ENCODE measurements at places on chromosomes 7 and 10.

GRCh38 chr7:2527505-2528467 lies 8.2 kb downstream of the LFNG start:
- DNase-seq = peak; percentile 74

GRCh38 chr10:112914288-112914952 lies 35.6 kb upstream of the TCF7L2 start:
- no peak for DNase-seq

DNA sequence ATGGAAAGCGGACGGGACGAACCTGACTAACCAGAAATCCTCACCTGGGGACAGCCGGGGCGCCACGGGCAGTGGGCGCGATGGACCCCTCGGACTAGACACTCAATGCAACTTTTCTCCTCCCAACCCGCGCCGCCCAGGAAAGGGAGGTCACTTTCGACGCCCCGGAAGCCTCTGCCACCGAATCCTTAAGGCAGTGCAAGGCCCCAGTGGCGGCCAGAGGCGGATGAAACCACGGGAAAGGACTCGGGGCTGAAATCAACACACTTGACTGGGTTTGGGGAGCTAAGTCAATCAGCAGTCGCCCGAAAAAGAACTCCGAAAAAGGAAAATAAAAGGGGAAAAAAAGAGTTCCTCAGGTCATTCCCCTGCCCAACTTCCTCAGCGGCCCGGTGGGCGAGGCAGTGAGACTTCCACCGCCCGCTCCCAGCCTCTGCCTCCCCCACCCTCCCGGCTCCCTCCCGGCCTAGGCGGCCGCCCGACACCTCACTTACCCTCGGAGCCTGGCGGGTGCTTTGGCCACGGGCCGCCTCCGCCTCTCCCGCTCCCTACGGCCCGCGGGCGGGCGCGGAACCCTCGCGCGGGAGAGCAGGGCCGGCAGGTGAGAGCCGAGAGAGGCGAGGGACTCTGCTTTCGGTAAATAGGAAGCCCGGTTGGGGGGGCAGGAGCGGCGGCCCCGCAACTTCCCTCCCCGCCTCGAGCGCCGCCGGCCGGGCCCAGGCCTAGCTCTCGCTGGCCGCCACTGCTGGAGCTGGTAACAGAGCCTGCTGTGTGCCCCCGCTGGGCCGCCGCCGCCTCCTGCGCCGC lies 518 bp downstream of the WAPL start:
- peak; percentile 46 for DNase-seq

DNA sequence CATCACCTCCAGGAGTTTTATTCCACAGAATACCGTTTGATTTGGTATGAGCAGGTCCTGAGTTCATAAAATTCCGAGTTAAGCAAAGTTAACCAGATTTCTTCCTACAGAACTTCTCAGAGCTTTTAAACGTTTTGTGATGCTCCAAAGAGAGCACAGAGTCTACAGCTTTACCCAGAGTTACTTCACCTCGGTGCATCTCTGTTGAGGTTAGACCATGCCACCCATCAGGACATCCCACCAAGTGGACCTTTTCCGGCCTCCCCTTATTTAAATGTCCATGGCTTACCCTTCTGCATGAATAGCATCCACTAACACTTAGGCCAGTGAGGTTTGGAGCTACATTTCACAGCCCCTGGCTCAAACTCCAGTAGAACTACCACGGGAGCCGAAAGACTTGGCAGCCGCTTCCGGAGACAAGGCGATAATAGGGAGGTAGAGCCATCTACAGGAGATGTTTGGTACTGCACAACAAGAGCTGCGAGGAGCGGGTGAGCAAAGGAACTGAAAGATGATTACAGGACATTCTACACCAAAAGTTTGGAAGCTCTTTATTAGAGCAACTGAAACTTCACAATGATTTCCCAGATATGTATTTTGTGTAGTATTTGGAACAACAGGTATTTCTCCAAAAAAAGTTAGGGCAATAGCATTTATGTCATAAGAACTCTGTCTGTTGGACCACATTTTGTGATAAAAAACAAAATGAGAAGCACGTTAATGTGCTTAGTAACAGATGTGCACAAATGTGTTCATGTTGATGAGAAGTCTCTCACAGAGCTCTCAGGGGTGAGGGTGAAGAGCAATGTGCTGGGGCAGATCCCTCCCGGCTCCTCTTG lies 174.7 kb downstream of the HERPUD2 start:
- peak; percentile 61 for DNase-seq

DNA sequence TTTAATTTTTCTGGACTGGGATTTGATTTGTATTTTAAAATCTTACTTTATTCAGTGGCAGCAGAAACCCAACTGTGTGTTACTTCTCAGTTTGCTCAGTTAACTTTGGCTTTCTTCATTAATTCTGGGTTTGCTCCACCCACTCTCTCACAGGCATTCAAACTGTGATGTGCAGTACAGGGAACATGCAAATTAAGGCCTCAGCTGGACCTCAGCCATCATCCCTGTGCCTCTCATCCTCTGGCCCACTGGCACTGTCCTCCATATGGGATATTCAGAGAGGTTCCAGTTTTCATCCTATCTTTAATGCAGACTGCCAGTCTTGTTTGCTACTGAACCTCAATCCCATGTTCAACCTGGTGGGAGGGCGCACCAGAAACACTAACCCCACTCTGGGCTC lies 743.4 kb upstream of the IGFBP3 start:
- no peak for DNase-seq

DNA sequence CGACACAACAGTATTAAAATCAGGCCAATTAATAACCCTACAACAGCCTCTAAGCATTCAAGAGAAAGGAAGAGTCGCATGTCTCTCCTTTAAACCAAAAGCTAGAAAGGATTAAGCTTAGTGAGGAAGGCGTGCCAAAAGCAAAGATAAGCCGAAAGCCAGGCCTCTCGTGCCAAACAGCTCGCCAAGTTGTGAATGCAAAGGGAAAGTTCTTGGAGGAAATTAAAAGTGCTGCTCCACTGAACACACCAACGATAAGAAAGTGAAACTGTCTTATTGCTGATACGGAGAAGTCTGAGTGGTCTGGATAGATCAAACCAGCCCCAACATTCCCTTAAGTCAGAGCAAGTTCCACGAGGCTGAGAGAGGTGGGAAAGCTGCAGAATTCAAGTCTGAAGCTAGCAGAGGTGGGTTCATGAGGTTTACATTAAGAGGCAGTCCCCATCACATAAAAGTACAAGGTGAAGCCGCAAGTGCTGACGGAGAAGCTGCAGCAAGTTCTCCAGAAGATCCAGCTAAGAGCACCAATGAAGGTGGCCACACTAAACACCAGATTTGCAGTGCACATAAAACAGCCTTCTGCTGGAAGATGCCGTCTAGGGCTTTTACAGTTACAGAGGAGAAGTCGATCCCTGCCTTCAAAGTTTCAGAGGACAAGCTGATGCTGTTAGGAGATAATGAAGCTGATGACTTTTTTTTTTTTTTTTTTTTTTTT lies 194.8 kb downstream of the MAD1L1 start:
- no peak for DNase-seq

DNA sequence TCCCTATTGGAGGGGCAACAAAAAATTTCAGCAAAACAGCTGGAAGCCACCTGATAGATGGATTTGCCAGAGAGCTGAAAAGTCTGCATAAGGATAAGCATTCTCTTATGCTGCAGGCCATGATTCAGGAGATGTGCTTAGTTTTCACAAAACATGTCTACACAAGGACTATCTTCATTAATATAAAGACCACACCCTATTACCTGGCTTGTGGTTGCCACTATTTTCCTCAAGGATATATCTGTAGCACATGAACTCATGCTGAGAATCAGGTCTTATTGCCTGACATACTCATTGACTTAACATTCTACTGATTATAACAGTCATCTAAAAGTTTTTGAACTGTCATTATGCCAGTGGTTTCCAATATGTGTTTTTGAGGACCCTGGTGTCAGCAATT lies 7.1 kb upstream of the COL17A1 start:
- DNase-seq = no peak

GRCh38 chr7:150479023-150479716 lies 28.7 kb downstream of the GIMAP8 start:
- no peak for DNase-seq

GRCh38 chr7:72098807-72099580 lies 313.1 kb downstream of the CALN1 start:
- DNase-seq = peak; percentile 13

- no peak for DNase-seq
Measured at GRCh38 chr10:51907361-51907760, 208.0 kb upstream of the CSTF2T start.

DNA sequence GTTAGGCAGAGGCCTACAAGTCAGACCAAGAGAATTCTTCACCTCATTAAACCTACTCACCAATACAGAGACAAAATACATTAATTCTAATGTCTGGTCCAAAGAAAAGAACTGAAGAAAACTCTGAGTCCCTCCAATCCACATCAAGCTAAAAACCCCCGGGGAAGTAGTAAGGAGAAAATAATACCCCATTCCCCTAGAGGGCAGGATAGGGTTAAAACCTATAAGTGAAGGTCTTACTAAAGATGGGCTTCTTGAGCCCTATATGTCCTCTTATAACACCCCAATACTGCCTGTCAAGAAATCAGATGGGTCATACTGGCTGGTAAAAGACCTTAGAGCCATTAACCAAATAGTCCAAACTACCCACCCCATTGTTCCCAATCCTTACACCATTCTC lies 141.3 kb upstream of the TMEM106B start:
- DNase-seq = no peak

GRCh38 chr10:71812016-71812912 lies 38.8 kb downstream of the PSAP start:
- peak; percentile 47 for DNase-seq

DNA sequence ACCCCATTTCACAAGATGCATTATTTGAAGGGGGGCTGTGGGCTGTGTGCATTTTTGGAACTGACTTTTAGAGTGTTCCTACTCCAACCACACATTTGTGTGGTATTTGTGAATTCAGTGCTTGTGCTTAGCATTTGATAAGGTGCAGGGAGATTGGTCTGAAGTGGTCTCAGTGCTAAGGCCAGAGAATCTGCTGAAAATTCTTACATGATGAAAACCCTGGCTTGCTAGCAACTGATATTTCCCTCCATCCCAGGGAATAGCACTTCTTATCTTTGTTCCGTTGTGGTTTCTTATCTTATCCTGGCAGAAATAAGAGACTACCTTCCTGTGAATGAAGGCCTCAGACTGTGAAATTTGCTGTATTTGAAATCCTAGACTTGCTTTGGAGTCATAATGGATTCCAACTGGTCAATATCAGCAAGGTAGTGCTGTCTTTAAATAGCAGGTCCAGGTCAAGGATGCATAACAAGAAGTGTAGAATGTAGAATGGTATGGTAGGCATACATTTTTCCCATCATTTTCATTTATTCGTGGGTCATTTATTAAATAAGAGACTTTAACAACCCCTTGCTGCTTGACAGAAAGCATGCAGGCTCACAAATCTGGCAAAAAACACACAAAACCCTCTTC lies 986.9 kb downstream of the REEP3 start:
- no peak for DNase-seq

- DNase-seq = no peak
Measured at GRCh38 chr7:101564778-101565211, 64.3 kb downstream of the MYL10 start.

- peak; percentile 97 for DNase-seq
Measured at GRCh38 chr10:77592946-77593636, 44.5 kb downstream of the KCNMA1 start.

DNA sequence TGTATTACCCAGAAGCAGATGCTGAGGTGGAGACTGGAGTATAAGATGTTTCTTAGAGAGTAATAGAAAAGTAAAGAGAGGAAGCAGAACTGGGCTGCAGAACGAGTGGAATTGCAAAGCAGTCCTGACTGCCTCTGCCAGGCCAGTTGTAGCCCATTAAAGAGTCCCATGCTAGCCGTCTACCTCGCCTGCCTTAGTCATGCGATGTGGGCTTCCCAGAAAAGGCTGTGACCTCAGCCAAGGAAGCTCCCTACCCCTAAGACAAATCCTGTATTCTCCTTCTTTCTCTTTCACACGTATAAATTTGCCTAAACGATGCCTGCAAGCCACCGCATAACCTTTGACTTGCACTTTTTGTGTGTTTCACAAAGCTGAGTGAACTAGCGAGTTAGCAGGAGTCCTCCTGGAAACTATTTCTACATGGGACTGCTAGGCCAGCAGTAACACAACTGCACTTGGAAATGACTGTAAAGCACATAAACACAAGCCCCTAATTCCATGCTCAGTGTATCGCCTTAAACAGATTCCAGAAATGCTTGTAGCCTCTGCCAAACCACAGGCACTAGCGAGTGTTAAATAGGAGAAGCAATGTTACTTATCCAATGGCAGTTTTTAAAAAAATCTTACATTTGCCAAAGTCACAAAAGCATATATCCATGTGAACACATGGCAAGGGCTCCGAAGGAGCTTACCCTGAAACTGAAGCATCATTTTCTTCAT lies 47.4 kb upstream of the GNAI1 start:
- no peak for DNase-seq

GRCh38 chr7:148172920-148173319 lies 417.6 kb upstream of the C7orf33 start:
- DNase-seq = no peak

DNA sequence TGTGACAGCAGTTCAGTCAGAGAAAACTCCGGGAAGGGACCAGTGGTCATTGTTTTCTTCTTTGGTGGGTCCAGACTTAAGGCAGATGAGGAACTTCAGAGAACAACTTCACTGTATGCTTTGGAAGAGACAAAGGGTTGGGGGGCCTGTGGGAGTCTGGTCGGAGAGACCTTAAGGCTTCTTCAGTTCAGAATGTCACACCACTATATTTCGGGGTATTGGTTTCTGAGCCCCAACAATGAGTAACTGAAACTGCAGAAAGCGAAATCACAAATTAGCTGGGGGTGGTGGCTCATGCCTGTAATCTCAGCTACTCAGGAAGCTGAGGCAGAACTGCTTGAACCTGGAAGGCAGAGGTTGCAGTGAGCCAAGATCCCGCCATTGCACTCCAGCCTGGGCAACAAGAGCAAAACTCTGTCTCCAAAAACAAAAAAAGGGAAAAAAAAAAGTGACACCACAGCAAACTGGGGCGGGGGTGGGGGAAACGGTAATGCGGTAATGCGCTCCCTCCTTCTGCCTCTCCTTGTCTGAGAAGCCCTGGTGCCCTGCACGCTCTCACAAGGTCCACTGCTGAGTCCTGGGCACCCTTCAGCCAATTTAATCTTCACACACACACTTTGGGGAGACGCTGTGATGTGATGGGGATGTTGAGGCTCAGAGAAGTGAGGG lies 2.2 kb upstream of the ADIRF start:
- DNase-seq = no peak

- DNase-seq = peak; percentile 81
Measured at GRCh38 chr10:79001082-79001885, 67.5 kb upstream of the ZMIZ1 start.

GRCh38 chr7:80472491-80473200 lies 39.2 kb downstream of the GNAT3 start:
- no peak for DNase-seq

GRCh38 chr7:12569673-12570072 lies 847 bp upstream of the SCIN start:
- no peak for DNase-seq

GRCh38 chr10:48390933-48391845 lies 84.7 kb downstream of the MAPK8 start:
- DNase-seq = peak; percentile 91

DNA sequence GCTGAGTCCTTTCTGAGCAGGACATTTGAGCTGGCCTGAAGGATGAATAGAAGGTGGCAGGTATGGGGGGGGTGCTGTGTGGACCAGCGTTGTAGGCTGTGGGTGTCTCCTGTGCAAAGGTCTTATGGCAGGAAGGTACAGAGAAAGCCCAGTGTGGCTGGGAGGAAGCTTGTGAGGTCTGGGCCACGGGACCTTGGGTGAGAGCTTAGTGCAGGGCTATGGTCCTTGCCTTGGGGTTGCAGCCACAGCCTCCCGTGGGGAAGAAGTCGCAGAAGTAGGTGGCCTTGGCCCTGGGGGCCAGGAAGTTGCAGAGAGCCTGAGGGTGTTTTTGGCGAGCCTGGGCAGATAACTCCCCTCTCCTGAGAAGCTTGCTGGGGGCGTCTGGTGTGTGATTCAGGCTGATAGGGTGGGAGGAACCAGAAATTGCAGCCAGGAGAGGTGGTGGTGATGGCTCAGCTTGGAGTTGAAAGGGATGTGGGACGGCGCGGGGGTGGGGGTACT lies 172.0 kb upstream of the TNRC18 start:
- peak; percentile 76 for DNase-seq

All from HT1080 (cell line).